ENCODE measurements at places on chromosomes 7 and 10.
A peak's percentile ranks its signal among the peaks of the same experiment; 100 is the strongest.

- DNase-seq: no peak
Measured at GRCh38 chr7:87448388-87448787, 27.1 kb downstream of the ABCB4 start.

DNA sequence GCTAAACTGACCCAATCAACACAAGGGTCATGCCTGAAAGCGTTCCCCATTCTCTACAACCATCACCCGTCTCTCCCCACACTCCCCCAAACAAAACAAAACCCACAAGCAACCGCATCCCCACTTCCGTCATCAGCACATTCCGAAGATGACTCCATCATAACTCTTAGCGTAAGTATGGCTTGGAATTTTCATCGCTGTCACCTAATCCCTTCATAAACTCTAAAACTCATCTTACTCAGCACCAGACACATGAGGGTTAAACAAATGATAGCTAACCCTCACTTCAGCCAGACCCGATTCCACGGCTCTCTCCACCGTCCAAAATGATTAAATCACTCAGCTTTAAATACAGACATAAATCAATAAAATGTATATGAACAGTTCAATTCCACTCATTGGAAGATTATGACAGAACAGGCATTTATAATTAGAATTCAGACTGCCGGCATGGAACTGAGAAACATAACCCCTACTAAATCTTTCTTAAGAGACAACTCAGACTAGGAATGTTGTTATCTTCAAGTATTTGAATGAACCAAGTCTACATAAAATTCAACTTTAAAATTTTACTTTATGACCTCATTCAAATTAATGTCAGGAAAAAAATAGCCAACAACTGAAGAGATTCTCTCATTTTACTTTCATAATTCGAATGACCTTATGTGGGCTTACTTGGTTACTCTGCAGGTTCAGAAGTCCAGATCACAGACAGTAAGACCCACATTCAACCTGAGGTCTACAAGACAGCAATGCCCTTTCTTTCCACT lies 215.9 kb downstream of the PARD3 start:
- DNase-seq: no peak

GRCh38 chr10:88442716-88443115 lies 140.4 kb downstream of the RNLS start:
- DNase-seq: no peak

- no peak for DNase-seq
Measured at GRCh38 chr7:151494298-151495284, 25.1 kb downstream of the RHEB start.

DNA sequence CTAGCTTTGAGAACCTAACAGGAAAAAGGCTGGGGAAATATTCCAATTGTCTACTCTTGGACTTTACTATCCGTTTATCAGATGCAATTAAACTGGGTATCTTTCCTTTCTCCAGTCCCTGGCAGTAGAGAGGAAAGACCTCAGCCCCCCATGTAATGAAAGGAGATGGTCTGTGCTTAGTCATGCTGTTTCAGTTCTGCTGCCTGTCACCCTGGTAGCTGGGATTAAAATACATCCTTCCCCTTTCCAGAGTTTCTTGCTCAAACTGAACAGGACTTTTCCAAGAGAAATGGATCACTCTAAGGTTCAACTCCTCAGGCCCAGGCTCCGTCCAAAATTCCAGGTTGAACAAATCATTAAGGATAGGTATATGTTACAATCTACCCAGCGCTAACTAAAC lies 202.9 kb downstream of the PTEN start:
- no peak for DNase-seq

- DNase-seq: no peak
Measured at GRCh38 chr10:90652519-90652918, 205.3 kb downstream of the HTR7 start.

DNA sequence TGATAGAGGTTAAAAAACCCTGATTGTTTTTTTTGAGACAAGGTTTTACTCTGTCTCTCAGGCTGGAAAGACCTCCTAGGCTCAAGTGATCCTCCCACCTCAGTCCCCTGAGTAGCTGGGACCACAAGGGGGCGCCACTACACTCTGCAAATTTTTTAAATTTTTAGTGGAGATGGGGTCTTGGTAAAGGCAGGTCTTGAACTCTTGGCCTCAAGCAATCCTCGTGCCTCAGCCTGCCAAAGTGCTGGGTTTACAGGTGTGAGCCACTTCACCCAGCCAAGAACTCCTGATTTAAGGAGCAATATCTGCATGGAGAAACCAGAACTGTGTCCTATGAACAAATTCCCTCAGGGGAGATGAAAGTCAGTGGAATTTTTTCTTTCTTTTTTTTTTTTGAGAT lies 7.3 kb upstream of the KLHDC10 start:
- DNase-seq: peak; percentile 85

- no peak for DNase-seq
Measured at GRCh38 chr7:132080967-132081668, 495.2 kb downstream of the PLXNA4 start.

- no peak for DNase-seq
Measured at GRCh38 chr10:34567659-34568253, 247.3 kb downstream of the PARD3 start.

DNA sequence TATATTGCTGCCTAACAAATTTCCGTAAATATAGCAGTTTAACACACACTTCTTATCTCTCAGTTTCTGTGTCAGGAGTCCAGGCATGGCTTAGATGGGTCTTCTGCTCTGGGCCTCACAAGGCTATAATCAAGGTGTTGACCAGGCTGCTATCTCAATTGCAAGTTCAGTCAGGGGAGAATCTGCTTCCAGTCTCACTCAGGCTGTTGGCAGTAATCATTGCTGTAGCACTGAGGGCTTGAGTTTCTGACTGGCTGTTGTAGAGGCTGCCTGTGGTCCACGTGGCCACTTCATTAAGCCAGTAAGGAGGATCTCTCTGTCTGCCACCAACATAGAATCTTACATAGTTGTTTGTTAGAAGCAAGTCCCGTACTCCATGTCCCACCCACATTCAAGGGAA lies 138.4 kb downstream of the ST7 start:
- DNase-seq: no peak

- DNase-seq: peak; percentile 42
Measured at GRCh38 chr10:78215645-78216044, 182.0 kb downstream of the RPS24 start.

DNA sequence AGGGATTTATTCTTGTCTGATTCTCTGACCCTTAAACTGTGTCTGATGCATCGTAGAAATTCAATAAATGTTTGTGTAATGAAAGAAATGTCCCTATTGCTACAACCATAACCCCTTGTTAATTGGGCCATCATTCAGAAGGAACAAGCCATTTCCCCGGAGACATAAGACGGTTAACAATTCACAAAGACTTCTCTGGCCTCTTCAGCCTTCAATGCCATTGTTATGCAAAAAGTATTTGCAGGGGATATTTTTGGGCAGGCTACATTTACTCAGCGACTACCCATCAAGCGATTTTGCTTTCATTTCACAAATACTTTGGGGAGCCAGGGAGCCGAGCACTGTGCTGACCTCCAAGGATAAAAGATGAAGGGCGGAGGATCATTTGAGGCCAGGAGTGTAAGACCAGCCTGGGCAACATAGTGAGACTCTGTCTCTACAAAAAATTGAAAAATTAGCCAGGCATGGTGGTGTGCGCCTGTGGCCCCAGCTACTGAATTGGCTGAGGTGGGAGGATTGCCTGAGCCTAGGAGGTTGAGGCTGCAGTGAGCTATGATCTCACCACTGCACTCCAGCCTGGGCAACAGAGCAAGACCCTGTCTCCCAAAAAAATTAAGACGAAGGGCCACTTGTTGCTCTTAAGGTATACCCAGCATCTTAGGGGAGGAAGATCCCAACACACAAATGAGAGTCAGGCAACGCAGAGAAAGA lies 20.0 kb upstream of the SDK1 start:
- no peak for DNase-seq
